ENCODE measurements at places on chromosomes 11 and 22.

DNA sequence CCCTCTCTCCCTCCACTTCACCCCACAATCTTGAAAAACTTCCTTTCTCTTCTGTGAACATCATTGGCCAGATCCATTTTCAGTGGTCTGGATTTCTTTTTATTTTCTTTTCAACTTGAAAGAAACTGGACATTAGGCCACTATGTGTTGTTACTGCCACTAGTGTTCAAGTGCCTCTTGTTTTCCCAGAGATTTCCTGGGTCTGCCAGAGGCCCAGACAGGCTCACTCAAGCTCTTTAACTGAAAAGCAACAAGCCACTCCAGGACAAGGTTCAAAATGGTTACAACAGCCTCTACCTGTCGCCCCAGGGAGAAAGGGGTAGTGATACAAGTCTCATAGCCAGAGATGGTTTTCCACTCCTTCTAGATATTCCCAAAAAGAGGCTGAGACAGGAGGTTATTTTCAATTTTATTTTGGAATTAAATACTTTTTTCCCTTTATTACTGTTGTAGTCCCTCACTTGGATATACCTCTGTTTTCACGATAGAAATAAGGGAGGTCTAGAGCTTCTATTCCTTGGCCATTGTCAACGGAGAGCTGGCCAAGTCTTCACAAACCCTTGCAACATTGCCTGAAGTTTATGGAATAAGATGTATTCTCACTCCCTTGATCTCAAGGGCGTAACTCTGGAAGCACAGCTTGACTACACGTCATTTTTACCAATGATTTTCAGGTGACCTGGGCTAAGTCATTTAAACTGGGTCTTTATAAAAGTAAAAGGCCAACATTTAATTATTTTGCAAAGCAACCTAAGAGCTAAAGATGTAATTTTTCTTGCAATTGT lies 92.3 kb downstream of the CD44 start:
- DNase-seq = no peak

DNA sequence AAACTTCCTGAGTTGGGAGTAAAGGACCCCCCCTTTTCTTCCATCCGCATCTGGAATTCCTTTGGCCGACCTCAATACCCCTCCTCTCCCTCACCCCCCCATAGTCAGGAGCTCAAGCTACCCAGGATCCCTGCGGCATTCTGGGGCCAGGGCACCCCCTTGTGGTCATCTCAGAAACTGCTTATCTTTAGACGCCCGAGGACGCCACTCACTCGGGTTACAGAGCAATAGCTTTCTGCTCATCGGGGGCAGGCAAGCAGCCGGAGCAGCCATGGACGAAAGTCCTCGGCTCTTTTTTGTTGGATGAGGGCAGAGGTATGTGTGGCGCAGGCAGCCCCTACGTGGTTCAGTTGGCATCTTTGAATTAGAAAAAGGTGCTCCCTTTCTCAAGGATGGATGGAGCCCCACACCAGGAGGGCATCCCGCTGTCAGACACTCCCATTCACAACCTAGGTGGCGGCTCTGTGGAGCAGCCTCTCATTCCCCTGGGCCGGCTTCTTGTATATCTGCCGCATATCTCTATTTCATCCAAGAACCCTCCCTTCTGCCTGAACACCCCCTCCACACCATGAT lies 2.3 kb downstream of the C1QTNF5 start:
- DNase-seq = peak; percentile 89

GRCh38 chr11:46435679-46436078 lies 44.1 kb upstream of the CHRM4 start:
- no peak for DNase-seq

GRCh38 chr11:58121096-58121495 lies 4.2 kb downstream of the OR9I1 start:
- no peak for DNase-seq

- no peak for DNase-seq
Measured at GRCh38 chr11:61198948-61199523, 4.3 kb upstream of the PGA3 start.

- no peak for DNase-seq
Measured at GRCh38 chr11:23353611-23354010, 493.3 kb upstream of the CCDC179 start.

DNA sequence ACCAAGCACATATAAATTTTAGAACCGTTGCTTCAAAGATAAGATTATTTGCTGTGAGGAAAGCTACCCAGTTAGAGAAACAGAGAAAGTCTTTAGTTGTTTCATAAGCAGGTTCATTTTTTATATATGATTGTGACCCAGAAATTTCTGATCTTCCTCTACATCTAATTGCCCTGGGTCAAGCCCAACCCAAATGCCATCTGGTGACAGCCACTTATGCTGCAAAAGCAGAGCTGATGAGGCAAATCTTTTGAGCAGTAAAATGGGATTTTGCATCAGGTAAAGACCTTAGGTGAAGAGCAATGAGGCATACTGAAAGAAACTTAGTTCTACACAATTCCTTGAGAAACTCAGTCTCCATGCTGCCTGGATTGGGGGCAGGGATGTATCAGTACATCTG lies 28.0 kb downstream of the SYT9 start:
- DNase-seq = no peak

GRCh38 chr11:12938590-12939247 lies 70.4 kb upstream of the RASSF10 start:
- no peak for DNase-seq

GRCh38 chr11:121538054-121538453 lies 85.3 kb upstream of the SORL1-AS1 start:
- DNase-seq = peak; percentile 55

- no peak for DNase-seq
Measured at GRCh38 chr11:92735039-92735438, 234.4 kb upstream of the MTNR1B start.

- DNase-seq = no peak
Measured at GRCh38 chr22:38881997-38882879, 10.2 kb upstream of the CBX6 start.

DNA sequence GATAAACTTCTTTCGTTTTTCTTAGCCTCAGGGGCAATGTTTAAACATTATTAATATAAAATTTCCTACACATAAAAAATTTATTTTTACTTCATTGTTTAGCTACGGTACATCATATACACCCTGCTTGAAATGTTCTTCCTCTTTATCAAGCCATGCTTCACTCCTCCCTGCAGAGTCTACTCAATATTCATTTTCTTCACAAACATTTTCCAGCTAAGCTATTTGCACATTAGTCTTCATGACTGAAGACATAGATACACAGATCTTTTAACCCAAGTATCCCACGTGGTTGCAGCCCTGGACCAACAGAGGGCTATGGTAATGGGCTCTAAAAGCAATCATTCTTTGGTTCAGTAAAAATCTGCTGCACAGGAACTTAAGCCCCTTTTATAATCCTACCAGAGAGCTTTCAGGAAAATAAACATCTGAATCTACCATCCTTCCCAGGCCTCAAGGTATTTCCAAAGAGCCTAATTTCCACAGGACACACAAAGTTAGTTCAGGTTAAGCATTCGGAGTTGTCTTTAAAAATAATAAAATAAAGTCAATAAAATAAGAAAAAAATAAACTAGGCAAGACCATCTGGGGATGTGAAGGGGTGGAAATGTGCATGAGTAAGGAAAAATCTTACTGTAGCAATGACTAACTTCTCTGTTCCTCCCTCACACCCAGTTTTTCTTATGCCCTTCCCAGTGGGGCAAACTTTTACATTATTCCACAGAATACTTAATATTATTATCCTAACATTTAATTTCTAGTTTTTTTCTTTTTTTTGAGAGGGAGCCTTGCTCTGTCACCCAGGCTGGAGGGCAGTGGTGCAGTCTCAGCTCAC lies 21.6 kb upstream of the OR6X1 start:
- no peak for DNase-seq

GRCh38 chr22:46250783-46251125 lies 661 bp upstream of the CDPF1 start:
- peak; percentile 42 for DNase-seq

DNA sequence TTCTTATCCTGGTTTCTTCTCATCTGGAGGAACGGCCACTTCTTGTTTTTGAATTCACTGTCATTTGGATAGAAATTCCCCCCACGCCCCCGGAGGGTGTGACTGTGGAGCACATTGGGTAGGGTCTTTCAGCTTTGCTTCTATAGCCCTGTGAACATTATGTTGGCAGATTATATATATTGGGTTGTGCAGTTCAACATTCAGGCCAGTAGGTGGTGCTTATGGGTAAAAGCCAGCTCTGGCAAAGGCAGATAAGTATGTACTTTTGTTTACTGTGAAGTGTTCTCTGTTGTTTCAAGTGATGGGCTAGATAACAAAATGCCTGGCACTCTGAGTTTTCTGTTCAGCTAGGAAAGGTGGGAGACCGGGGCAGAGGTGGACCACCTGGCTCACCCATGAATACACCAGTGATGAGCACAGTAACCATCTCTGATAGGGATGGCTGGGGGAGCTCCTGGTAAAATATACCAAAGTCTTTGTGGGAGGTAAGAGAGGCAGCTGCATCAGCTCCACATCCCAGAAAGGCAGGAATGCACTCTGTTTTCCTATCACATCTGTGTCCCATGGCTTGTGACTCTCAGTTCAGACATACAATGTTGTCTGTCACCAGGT lies 1348.2 kb upstream of the RAG2 start:
- peak; percentile 4 for DNase-seq

DNA sequence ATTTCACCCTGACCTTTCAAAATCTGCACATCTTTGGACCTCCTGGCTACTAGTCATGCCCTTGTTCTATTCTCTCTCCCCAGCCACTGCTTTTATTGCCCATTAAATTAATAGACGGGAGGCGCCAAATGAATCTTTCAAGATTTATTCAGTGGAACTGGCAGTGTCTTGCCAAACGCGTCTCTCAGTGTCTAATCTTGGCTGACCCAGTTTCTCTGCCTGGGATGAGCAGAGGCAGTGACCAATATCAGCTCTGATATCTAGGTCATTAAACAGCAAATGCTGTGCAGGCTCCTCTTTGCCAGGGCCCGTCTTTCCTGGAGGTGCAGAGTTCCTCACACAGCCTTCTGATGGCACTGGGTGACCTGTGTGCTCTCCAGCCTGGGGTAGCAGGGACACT lies 74.0 kb downstream of the TRAF6 start:
- no peak for DNase-seq

- DNase-seq = no peak
Measured at GRCh38 chr11:2091112-2091746, 48.0 kb downstream of the IGF2 start.

GRCh38 chr11:95084509-95084908 lies 5.1 kb upstream of the ENDOD1 start:
- peak; percentile 39 for DNase-seq

DNA sequence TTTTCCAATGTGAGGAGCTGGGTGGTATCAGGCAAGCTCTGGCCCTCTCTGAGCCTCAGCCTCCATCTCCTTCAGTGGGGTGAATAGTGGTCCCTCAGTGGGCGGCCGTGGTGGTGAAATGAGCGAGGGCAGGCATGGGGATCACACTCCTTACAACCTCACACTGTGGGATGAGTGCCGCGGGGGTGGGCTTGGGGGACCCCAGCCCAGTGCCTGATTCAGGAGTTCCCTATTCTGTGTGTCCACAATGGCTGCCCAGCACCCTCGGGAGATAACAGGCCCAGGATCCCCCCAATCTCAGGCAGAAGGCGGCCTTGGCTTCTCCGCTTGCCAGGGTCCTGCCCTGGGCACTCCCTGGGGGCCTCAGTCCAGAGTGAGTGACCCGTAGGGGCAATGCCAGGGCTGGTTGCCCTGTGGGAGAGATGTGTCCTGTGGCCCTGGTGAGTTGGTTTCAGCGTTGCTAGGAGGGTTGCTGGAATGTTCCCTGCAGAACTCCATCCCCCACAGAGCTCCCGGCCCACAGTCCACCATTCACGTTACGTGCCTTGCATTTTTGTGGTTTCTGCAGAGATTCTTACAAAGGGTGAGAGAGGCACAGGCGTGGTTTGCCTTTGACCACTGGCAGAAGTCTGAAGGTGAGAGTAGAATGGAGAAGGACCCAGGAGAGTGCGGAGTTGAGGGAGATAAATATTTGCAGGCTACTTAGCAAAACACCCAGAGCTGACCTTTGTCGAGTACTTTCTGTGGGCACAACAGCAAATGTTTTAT lies 2.9 kb downstream of the ALDH3B1 start:
- no peak for DNase-seq

DNA sequence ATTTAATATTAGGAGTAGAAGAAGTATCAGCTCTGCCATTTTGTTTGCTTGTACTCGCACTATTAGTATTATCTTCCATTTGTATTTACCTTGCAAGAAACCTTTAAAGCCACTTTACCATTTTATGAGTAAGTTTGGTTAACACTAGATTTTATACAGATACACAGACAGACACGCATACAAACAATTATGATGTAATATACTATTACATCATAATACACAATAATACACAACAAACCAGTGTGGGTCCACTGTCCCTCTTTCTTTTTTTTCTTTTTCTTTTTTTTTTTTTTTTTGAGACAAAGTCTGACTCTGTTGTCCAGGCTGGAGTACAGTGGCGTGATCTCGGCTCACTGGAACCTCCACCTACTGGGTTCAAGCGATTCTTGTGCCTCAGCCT lies 170.3 kb upstream of the NARS2 start:
- DNase-seq = no peak

DNA sequence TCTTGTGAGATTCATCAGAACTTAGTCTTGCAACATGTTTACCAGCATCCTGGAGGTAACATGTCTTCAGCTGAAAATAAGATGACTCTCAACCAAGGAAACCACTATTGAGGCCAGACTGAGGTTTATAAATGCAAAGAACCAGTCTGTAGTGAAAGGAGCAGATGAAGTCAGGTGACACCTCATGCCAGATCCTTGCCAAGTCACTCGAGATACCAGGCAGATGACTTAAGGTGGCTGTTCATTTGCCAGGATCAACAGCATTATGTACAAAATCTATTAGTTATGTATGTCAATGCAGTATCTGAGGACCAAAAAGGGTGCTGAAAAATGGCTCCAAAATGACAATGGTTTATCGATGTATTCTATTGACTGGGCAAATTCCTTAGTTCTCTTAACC lies 100.0 kb upstream of the SOX6 start:
- no peak for DNase-seq

- DNase-seq = peak; percentile 52
Measured at GRCh38 chr11:81869351-81870065, 864.2 kb downstream of the FAM181B start.

DNA sequence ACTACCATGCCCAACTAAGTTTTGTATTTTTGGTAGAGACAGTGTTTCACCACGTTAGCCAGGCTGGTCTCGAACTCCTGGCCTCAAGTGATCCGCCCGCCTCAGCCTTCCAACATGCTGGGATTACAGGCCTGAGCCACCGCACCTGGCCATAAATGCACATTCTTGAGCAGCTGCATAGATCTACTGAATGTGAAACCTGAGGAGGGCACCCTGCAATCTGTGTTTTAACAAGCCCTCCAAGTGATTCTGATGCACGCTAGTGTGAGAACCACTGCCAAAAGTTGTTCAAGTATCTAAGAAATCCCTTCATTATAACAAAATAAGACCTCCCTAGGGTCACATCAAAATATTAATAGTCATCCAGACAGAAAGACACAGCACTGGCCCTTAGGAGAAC lies 89.3 kb downstream of the RDX start:
- no peak for DNase-seq

- DNase-seq = no peak
Measured at GRCh38 chr11:46477136-46477535, 85.6 kb upstream of the CHRM4 start.
